Stimulated activated CD4-positive, alpha-beta T cell treated with anti-CD3 and anti-CD28 coated beads, Interleukin-15, amount 100 ng/mL, for 1 hour (primary cell): ENCODE measurements at places on chromosomes 13 and 19.

DNA sequence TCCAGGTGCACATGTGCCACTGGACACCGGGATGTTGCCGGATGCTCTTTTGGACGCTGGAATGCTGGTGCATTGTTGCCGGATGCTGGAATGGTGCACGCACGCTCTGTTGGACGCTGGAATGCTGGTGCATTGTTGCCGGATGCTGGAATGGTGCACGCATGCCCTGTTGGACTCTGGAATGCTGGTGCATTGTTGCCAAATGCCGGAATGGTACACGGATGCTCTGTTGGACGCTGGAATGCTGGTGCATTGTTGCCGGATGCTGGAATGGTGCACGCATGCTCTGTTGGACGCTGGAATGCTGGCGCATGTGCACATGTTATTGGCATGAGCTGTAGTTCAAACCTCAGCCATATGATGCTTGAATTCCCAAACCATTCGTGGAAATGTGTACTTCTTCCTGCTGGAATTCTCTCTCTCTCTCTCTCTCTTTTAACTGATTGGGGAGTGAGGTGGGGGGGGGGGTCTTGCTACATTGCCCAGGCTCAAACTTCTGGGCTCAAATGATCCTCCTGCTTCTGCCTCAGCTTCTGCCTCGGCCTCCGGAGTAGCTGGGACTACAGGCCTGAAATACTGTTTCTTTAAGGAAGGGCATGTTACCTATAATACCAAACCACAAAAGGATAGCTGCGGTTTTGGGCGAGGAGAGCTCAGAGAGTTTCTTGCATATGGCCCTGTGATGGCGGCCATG is 1.2 kb upstream of the MCF2L start:
- DNase-seq, result no peak

- no peak for DNase-seq
These were observed 20.4 kb downstream of the ZNF574 start for GRCh38 chr19:42096255-42096837.

- no peak for DNase-seq
These were observed 33.4 kb downstream of the DNAJC3 start for GRCh38 chr13:95710313-95710712.

- no peak for DNase-seq
These were observed 20.1 kb upstream of the CAMSAP3 start for GRCh38 chr19:7575434-7576040.

GRCh38 chr13:107690181-107690580 is 525.2 kb downstream of the LIG4 start:
- no peak for DNase-seq

- DNase-seq, result no peak
These were observed 1152.9 kb downstream of the PCDH9 start for GRCh38 chr13:66077132-66077689.

DNA sequence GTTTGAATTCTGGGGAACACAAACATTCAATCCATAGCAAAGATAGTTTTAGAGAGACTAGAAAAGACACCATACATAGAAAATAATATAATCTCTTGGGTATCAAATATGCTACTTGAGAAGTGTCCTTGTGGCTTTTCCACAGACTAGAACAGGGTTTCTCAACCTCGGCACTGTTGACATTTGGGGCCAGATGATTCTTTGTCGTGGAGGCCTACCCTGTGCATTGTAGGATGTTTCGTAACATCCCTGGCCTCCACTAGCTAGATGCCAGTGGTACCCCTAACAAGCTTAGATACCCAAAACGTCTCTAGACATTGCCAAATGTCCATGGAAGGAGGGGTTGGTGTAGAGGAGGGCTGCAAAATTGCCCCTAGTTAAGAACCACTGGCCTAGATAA is 2.2 kb upstream of the ESD start:
- DNase-seq, result no peak

DNA sequence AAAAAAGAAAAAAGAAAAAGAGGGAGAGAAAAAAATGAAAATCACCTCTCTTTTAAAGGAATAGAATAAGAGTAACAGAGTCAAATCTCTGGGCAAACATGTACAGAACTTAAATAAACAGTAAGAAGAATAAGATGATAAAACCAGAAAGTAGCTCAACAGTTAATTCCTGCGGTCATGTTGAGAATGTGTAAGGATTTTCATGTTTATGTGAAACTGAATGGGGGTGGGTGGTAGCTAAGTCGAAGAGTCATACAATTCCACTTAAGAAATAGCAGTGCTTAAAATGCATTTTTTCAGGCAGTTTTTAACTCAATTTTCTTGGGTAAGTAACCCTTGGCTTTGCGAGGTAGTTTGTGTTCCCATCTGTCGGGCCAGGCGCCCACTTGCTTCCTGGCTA is 60.9 kb downstream of the PEX11G start:
- no peak for DNase-seq

GRCh38 chr13:105441051-105441750 is 1094.3 kb downstream of the EFNB2 start:
- no peak for DNase-seq
